ENCODE measurements at places on chromosomes 3 and 15.

GRCh38 chr15:65862682-65863081 is 6.6 kb upstream of the RAB11A start:
- DNase-seq, result no peak

DNA sequence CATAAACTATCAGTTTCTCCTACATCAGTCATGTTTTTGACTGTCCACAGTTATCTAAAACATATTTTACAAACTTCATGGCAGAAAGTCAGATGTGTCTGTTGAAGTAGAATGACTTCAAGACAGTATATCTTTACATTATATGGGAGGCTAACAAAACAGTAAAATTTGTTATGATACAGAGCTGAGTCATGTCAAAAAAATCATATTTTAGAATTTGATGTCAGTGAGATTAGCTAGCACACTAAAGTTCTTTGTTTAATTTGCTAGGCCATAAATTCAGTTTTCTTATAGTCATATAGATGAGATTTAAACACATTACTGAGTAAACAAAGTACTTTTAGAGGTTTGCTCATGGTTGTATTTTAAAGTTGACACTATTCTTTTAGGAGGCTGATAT is 80.3 kb upstream of the IGSF10 start:
- DNase-seq, result no peak

DNA sequence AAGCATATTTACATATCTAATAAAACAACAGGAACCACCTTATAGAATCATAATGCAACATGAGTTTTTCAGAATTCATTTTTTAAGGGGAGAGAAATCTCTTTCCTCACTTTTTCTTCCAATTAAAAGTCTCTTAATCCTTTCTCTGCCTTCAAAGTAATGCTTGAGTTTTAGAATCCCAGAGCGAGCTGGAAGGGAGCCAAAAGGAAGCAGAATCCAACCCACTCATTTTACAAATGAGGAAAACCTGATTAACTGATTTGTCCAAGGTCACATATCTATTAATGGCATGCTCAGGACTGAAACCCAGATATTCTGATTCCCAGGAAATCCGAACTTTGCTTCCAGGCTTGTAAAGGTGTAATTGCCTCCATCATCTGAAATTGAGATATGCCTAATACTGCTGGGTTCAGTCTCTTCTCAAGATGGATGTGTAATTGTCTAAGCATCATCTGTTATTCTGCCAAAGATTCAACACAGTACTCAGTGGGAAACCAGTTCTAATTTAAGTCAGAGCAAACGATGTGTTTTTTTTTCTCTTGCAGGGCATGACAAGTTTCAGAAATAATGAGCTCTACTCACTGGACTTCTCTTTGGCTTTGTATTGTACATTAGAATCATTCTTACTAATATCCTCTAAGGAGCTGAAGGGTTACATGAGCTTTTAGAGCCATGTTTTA is 481.4 kb upstream of the CFAP20DC start:
- no peak for DNase-seq

GRCh38 chr3:138361561-138361971 is 13.2 kb downstream of the MRAS start:
- DNase-seq, result peak; percentile 68

- no peak for DNase-seq
Observed at GRCh38 chr3:66237552-66237951, 16.8 kb downstream of the SLC25A26 start.

DNA sequence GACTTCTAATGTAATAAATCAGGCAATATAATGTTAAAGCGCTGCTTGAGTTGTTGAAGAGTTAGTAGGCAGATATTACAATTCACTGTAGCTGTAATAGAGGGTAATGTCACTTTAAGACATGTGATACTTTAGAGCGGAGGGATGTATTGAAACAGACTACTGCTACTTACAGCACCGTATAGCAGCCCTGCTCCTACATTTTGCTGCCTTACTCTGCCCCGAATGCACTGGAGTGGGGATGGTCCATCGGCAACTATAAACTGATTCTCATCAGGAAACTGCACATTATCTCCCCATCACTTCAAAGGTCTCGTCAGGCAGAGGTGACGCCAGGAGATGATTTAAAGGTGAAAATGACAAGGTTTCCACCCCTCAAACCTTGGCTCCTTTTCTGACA is 349.7 kb upstream of the SUCLG2 start:
- no peak for DNase-seq

GRCh38 chr3:45171283-45171682 is 25.1 kb upstream of the CDCP1 start:
- no peak for DNase-seq

DNA sequence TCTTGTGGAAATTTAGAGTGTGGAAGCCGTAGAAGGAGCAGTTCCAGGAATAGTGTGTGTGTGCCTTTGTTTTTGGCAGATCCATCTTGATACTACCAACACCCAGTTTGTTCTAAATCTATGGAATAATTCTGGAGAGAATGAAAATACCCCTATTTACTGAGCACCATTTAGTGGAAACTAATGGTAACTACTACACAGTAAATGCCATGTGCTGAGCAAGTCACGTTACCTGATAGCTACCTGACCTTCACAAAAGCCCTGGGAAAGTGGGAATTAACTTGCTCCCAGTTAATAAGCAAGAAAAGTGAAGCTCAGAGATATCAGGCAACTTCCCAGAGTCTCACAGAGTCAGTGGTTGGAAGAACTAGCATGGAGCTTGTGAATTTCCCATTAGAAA is 137.7 kb downstream of the ARPP21 start:
- DNase-seq, result no peak
